ENCODE measurements at places on chromosomes 3 and 15.

DNA sequence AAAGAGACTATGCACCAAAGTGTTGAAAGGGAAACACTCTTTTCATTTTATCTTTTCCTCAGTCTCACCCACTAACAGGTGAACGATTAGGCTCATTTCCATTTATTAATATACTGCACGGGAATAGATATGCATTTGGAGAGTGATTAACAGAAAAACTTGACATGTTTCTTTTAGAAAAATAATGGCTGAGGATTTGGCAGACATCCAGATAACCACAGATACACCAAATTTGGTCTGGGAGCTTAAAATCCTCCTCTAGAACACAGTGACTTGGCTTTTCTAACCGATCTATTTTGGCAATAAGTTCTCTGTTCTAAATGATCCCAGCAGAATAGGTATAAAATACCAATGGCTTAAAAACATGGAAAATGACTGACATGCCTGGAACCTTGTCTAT, 459.3 kb upstream of the SGO1 start:
- DNase-seq = no peak

DNA sequence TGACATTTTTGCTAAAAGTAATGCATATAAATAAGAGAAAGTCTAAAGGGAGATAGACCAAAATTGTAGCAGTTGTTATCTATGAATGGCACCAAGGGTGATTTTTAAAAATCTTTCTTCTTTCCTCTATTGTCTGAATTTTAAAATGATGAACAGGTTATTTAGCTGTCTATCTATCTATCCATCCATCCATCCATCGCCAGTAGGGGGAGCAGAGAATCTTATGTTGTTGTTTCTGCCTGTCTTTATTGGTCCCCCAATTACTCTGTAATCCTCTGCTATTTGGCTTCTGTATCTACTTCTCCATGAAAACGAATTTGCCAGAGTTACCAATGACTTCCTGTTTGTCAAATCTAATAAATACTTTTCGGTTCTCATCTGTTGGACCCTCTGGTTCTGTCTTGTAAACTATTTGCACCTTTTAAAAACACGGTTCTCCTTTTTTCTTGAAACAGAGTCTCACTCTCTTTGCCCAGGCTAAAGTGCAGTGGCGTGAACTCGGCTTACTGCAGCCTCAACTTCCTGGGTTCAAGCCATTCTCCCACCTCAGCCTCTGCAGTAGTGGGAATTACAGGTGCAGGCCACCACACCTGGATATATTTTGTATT, 86.0 kb downstream of the ECT2 start:
- peak; percentile 17 for DNase-seq

DNA sequence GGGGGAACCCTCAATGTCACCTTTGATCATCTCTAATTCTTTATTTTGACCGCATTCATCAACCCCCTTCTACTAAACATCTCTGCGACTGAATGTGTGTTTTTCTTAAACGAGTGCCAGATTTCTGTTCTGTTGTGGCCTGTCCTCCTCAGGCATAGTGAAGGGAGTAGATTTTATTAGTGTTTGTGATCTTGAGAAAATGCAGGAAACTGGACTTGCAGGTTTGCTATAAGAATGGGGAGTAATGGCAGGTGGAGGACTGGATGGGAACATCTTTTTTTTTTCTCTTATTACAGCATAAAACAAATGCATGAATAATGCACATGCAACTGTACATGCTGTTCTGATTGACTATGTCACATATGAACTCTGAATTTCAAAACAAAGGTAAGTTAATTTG, 59.3 kb downstream of the ADAMTSL3 start:
- DNase-seq = no peak

- DNase-seq = peak; percentile 79
Observed at GRCh38 chr15:82543160-82543559, 2.9 kb upstream of the RPS17 start.

GRCh38 chr3:30500666-30501399, 105.6 kb upstream of the TGFBR2 start:
- DNase-seq = no peak

DNA sequence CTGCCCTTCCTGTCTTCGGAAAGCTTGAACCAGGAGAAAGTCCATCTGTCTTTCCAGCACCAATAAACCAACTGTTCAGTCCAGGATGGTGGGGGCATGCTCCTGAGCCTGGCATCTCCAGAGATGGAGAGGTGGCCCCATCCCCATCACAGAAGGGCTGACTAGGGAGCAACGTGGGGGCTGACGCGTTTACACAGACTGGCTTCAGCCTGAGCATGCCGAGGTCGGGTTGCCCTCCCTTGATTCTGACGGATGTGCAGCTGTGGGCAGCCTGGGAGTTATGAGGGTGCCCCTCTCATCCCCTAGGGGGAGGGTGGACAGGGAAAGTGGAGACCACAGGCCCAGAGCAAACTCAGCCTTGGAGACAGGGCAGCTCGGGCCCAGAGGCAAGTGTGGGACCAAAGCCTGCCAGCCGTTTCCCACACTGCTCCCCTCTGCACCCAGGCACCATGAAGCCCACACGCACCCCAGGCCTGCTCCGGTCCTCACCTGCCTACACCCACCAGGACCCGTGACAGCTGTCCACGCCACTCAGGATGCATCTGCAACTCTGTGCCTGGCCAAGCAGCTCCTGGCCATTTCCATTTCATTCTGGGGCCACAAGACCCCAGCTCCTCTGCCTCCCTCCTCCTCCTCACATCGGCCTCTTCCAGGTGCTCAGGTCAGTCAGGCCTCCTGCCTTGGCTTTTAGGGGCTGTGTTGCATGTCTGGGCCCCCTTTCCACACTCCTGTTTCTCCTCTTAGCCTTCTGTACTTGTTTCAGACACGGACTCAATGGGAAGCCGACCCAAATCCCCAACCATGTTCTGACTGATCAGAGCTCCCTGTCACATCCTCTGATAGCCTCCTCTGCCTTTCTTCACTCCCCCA, 48.2 kb upstream of the SLC41A3 start:
- no peak for DNase-seq

GRCh38 chr3:24199300-24199699, 254.2 kb downstream of the NR1D2 start:
- no peak for DNase-seq

DNA sequence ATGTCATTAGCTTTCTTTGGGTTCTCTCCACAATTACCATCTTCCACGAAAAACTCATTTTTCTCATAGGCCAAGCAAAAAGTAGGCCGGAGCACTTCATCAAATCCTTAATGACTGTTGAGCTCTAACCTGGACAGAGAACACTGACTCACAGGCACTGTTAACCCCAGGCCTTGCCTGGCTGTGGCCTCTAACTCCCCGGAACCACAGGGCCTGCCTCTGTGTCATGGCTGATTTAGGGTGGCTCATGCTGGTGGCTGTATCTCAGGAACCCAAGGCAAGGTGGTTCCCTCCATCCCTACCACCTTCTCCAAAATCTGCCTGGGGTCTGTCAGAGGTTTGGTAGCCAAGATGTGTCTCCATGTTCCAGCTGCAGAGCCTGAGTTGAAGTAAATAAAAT, 3.6 kb downstream of the CRTAP start:
- DNase-seq = no peak

DNA sequence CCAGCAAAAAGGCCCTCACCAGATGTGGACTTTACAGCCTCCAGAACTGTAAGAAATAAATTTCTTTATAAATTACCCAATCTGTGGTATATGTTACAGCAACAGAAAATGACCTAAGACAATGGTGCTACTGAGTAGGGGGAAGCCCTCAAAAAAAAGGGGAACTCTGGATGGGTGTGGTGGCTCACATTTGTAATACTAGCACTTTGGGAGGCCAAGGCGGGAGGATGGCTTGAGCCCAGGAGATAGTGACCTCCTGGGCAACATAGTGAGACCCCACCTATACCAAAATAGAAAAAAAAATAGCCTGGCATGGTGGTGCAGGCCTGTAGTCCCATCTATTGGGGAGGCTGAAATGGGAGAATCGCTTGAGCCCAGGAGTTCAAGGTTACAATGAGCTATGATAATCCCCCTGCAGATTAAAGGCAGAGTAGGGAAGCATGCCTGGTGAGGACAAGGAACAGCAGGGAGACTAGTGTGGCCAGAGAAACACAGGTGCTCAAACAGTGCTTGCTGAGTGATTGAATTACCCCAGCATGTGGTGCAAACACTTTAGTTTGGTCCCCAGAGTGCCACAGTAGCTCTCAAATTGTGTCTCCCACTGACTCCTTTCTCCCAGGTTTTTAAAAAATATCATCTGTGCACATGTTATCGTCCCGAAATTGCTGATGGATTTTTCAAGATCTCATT, 13.9 kb upstream of the USP3 start:
- DNase-seq = no peak

DNA sequence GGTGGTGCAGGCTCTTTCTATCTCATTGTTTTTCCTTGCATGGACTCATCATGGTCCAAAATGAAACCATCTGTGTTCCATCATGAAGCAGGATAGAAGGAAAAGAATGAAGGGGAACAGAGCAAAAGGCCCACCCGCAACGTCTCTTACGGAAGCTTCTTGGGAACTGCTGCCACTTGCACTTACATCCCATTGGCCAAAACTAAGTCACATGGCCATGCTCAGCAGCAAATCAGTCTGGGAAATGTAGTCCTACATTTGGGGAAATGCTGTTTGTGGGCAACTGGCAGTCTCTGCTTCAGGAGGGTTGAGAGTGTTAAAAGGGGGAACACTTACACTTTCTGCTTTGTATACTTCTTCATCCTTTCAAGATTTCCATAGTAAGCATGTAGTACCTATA, 191.6 kb downstream of the SV2B start:
- peak; percentile 35 for DNase-seq

DNA sequence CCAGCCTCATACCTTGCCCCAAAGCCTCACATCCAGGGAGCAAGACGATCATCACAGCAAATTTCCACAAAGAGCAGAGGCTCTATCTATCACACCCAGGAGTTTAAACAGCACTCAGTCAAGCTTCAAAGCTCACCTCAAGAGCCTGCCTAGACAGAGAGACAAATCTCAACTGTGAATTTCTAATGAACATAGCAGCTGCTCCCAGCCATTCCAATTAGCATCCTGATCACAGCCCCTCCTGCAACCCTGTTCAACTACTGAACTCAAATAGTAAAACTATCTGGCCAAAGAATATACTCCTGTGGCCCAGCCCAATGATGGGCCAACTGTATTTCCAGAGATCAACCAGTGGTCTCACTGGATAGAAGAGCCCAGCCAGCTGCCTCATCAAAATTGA, 269.8 kb downstream of the CTNNB1 start:
- DNase-seq = no peak

DNA sequence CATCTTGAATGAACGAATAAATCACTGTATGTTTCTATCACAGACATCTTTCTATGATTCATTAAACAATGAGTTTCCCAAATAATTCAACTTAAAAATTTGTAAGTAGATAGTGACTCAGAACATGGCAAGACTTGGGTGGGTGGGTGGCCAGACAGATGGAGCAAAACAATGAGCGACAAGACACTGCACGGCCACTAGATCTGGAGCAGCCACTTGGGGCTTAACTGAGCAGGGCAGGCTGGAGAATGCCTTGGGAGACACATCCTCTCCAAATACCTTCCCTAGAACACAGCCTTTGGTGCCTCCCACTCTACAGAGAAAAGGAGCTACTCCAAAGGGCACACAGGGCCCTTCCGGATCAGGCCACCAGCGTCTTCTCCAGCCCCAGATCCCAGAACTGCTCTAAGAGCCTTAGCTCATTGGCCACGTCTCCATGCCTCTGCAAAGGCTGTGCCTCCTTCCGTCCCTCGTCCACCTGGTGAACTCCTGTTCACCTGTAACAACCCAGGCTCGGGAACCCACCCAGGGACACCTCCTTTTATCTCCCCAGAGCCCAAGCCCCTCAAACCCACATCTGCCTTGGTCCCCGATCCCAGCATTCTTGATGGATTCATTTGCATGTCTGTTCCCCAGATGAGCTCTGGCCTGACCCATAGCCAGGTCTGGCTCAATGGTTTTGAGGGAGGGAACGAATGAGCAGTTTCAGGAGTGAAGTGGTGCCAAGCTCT, 134.9 kb upstream of the IQSEC1 start:
- DNase-seq = no peak

DNA sequence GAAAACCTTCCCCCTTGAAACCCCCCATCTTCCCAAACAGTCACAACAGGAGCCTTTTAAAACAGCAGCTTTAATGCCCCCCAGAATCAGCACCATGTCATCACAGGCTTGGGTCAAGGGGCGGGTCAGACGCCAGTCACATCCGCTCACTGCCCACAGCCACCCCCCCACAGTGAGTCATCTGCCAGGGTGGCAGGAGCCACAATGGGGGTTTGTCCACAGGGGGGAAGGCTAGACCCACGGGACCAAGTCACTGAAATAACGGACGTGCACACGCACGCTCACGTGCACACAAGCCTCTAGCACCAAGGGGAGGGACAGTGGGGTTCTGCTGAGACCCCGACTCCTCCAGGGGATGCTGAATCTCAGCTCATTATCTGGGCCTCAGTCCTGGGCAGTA, 441 bp upstream of the UCN2 start:
- DNase-seq = peak; percentile 95

DNA sequence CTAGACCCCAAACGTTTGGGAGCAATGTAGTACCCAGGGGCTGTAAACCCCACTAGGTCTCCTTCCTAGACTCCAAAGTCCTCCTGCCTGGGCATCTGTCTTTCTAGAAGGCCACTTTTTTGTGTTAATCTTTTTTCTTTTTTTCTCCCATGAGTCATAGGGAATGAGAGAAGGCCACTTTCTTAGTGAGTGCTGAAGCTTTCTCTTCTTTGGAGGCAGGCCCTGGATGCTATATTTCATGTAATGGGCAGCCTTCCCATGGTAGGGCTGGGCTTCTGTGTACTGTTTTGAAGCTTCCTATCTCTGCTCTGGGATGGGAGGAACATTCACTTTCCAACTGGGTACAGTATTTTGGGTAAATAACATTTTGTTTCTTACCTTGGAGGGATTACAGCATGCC, 15.2 kb upstream of the RTP2 start:
- peak; percentile 63 for DNase-seq

DNA sequence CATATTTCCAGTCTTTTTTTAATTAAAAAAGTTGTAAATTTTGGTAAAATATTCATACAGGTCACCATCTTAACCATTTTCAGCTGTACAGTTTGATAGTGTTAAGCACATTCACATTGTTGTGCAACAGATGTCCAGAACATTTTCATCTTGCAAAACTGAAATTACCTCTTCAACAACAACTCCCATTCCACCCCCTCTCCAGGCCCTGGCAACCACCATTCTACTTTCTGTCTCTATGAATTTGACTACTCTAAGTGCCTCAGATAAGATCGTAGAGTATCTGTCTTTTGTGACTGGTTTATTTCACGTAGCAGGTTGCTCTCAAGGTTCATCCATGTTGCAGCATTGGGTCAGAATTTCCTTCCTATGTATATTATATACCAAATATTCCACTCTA, 76.0 kb downstream of the SLCO3A1 start:
- DNase-seq = no peak

All from AG08395 (cell line).